ENCODE measurements at places on chromosomes 5 and 9.

- DNase-seq = no peak
Observed at GRCh38 chr9:32339424-32339823, 45.0 kb upstream of the ACO1 start.

DNA sequence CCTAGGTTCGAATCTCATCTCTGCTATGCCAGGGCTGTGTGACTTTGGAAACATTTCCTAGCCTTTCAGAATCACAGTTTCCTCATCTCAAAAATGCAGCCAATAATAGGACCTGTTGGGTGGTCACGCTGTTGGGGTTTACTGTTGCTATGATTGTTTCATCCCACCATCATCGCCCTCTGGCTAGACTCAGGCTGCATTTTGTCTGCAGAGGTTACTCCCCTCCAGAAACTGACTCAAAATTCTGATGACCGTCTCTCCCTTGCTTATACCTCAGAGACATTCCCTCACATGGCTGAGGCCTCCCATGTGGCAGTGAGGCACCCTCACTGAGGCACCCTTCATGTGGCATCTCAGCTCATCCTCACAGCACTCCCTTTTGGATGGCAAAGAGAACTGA is 61.6 kb downstream of the COL27A1 start:
- no peak for DNase-seq

- DNase-seq = no peak
Observed at GRCh38 chr5:15518786-15519185, 18.8 kb downstream of the FBXL7 start.

GRCh38 chr5:143168171-143168741 is 235.2 kb downstream of the NR3C1 start:
- DNase-seq = no peak

GRCh38 chr5:54577528-54577927 is 60.0 kb downstream of the SNX18 start:
- no peak for DNase-seq

GRCh38 chr5:37838152-37838932 is 1.5 kb downstream of the GDNF start:
- no peak for DNase-seq

DNA sequence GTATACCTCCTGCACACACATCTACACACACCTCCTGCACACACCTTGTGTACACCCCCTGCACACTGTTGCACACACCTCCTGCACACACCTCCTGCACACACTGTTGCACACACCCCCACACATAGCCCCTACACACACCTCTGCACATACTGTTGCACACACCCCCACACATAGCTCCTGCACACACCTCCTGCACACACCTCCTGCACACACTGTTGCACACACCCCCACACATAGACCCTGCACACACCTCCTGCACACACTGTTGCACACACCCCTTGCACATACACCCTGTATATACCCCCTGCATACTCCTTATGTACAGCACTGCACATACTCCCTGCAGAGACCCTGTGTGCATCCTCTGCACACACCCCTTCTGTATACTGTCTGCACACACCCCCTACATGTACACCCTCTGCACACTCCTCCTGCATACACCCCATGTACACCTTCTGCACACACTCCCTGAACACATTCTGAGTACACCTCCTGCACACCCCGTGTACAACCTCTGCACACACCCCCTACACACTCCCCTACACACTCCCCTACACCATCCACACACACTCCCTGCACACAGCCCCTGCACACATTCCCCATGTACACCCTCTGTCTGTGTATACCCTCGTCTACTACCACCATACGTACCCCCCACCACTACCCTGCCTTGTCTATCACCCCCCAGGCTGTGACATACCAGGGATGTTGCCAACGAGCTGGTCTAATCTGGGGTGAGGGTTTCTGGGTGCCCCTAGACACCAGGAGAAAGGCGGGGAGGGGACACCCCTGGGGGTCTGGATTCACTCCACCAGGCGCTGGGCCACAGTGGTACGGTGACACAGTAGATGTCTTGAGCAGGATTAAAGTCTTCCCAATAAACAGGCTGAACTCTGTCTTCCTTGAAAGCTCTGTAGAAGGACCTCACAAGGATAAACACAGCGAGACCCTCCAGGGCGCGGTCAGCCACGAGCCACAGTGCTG is 1.1 kb upstream of the CEP72 start:
- no peak for DNase-seq

DNA sequence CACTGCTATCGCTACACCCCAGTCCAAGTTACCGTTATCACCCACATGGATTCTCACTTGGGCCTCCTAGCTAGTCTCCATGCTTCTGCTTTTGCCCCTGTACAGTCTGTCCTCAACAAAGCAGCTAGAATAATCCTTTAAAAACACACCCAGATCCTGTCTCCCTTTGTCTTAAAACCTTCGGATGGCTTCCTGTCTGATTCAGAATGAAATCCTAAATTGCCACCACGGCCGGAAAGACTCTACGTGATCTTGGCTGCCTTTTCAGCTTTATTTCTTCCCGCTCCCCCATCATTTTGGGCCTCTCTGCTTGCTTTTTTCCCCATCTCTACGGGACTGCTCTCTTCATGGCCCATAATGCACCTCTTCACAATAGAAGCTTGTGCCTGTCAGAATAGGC is 33.4 kb downstream of the GDNF start:
- no peak for DNase-seq

DNA sequence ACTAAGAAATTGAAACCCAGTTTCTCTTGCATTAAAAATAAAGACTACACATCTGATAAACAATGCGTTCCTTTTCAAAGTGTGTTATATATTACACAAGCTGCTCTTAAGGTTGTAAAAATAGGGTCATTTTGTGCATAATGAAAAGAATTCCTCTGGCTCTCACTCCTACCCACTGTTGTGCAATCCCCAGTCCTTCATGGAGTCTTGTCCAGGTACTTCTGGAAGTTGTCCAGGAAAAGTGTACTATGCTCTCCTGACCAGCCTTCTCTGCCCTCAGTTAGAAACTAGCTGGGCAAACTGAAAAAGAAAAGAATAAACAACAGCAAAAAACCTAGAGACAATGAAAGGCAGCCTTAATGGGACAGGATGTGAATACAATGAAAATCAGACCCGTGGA is 345.5 kb upstream of the PAPPA start:
- DNase-seq = no peak

DNA sequence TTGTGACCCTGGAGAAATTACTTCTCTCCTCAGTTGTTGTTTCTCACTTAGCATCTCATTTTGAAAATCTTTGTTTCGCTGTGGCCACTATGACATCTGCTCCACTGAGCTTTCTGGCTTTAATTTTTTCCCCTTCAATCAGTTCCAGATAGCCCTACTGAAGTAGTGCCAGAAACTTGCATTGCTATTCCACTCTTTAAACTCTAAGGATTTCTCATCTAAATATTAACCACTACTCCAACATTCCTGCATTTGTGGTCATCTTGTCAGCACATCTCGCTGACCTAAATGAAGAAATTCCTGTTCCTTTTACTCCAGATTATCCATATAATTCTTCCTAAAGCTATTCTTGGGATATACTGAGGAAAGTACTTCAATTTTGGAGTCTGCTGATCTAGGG is 15.3 kb upstream of the NOL6 start:
- no peak for DNase-seq

- no peak for DNase-seq
Observed at GRCh38 chr5:75281716-75282465, 45.2 kb upstream of the ANKRD31 start.

- DNase-seq = no peak
Observed at GRCh38 chr9:5580650-5581049, 48.3 kb upstream of the RIC1 start.

- peak; percentile 96 for DNase-seq
Observed at GRCh38 chr5:141040771-141041426, 10.3 kb upstream of the PCDHB1 start.

- no peak for DNase-seq
Observed at GRCh38 chr9:133117271-133118178, 3.5 kb downstream of the RALGDS start.

- DNase-seq = no peak
Observed at GRCh38 chr5:78661044-78661443, 12.5 kb upstream of the LHFPL2 start.

- DNase-seq = no peak
Observed at GRCh38 chr9:8332871-8333270, 533.3 kb upstream of the DMAC1 start.

GRCh38 chr9:80223897-80224296 is 652.1 kb downstream of the TLE4 start:
- DNase-seq = no peak

DNA sequence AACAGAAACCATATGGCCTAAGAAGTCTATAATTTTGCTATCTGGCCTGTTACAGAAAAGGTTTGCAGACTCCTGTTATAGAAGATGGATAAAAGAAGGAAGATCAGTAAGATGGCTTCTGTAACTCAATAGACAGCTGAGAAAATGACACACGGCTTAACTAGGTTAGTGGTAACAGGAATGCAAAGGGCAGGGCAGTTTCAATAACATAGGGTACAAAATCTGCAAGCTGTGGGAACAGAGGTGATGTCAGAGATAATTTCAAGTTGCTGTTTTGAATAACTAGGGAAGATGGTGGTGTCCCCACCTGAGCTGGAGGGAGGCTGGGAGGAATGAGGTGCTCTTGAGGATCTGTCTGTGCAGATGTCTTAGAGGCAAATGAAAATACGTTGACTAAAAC is 106.5 kb downstream of the GLIS3 start:
- DNase-seq = no peak

GRCh38 chr9:86405926-86406325 is 51.7 kb upstream of the TUT7 start:
- DNase-seq = no peak

DNA sequence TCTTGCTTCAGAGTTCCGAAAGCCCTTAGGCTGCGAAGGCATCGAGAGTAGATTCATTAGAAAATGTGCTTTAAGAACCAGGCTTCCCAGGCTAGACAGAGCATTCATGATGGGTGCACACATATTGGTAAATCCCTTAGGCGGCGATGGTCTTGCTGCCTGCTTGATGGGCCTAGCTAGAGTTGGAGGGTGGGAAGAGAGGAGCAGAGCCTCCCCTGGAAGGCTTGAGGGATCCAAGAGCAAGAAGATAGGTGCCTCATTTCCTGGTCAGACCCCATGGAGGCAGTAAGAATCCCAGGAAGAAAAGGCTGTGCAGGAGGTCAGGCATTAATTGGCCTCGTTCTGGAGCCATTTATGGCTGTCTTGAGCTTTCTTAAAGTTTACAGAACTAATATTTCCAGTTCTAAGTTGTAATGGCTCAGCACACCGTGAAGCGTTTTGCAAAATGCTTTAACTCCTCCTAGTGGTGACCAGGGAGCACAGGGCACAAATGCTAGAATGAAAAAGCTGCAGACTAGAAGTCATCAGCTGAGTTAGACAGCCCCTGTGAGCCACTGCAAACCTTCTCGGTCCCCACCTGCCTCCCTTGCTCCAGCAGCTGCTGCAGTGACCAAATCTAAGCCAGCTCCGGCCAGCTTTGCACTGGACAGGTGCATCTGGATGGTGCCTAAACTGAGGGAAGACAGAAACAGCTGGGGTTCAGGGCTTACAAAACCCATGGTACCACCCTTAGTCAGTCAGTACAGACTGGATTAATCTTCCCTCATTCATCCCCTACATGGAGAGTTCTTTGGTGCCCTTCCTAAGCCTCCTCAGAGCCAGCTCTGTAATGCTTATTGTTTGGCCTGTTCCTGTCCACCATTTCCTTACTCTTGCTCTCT is 14.7 kb downstream of the SLC45A2 start:
- peak; percentile 20 for DNase-seq

DNA sequence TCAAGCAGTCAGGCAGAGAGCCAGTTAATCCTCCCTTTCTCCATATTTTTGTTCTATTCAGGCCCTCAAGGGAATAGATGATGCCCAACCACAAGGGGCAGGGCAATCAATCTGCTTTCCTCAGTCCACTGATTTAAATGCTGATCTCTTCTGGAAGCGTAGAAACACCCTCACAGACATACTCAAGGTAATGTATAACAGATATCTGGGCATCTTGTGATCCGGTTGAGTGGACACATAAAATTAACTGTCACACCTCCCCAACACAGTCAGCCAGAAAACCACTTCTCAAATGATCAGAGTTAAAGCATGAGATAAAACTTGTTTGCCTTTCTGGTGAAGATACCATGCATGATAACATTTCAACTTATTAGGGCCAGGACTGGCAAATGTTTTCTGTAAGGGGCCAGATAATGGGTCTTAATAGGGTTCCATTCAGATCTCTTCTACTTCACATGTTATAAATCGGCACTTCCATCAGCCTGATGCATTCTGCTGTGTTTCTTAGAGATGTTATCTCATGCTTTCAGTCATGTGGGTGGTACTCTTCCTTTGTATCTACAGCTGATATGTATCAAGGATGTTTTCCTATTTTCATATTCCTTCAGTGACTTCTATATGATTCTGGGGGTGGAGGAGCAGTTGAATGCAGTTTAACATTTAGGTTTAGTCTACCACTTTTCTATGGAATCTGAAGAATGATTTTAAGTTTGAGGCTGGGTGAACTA is 58.9 kb upstream of the CNTLN start:
- DNase-seq = no peak

GRCh38 chr5:127870914-127871313 is 167.7 kb downstream of the CCDC192 start:
- no peak for DNase-seq
